ENCODE measurements at places on chromosomes 11 and 22.

GRCh38 chr22:32722441-32722840 is 79.1 kb upstream of the TIMP3 start:
- DNase-seq: no peak

DNA sequence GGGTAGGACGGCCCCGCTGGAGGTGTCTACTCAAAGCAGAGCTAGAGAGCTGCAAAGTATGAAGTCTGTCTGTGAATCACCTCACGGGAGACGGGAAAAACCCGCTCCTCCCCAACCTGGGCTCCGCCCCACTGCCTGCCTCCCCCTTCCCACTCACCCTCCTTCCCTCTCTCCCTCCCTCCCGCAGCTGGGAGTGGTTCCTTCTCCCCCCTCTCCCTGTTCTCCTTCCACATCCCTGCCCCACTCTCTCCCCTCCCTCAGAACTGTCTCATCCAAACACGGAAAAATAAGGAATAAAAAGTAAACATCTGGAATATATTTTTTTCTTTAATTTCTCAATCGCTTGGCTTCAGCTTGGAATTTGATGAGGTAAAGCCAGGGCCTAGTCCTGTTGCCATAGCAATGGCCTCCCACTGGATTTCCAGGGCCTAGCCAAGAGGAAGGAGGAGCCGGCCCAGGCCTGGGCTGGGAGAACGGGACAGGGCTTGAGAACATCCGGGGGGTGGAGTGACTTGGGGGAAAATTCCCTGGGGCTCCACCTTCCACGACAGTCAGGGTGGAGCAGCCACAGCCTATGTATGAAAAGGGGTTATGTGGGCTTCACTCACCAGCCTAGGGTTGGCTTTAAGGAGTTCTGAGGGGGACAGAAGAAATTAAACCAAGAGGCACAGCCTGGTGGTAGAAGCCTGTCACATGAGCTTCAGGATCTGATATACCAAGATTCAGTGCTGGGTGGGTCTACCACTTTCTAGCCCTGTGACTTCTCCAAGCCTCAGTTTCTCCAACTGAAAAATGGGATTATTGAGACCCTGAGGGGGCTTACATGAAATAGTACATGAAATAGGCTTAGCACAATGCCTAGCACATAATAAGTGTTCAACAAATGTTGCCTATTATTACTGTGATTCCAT is 2.2 kb downstream of the TNKS1BP1 start:
- DNase-seq: peak; percentile 96

DNA sequence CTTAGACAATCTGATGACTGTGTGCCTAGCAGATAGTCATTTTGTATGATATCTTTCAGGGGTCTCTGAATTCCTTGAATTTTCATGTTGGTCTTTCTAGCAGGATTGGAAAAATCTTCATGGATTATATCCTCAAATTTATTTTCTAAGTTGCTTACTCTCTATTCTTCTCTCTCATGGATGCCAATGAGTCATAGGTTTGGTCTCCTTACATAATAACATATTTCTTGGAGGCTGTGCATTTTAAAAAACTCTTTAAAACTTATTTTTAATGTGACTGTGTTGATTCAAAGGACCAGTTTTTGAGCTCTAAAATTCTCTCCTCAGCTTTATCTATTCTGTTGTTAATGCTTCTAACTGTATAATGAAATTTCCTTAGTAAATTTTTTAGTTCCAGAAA is 198.7 kb downstream of the AASDHPPT start:
- DNase-seq: peak; percentile 44

DNA sequence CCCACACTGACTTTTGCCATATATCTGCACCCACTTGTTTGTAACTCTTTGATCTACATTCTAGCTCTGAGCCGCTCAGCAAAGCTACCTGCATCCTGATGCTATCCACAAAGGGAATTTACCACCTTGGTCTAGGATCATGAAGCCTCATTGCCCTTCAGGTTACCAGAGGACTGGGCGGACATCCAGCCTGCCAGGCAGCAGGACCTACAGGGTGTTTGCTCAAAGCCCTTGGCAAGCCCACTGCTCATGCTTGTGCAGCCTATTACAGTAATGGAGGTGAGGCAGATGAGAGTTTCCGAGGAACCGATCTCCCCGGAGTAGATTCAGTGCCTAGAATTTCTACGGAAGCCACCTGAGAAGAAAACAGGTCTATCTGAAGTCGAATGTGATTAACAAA is 417.2 kb downstream of the OPCML start:
- DNase-seq: no peak

GRCh38 chr22:48851933-48852549 is 975.6 kb downstream of the BRD1 start:
- no peak for DNase-seq

DNA sequence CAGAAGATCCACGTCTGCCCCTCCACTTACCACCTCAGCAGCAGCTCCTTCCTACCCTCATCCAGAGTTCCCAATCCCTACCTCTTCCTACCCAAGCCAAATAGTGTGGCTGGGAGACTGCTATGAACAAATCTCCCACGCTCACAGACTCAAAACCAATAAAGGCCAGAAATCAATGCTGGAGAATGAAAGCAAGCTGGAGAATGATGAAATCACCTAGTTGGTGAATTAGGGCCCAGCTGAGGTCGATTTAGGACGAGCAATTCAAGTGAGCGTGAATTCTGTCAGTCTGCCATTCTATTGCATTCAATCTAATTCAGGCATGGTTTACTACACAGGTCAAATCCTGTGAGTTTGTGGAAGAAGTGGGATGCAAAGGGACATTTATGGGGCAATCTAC is 22.5 kb downstream of the COMMD9 start:
- no peak for DNase-seq

DNA sequence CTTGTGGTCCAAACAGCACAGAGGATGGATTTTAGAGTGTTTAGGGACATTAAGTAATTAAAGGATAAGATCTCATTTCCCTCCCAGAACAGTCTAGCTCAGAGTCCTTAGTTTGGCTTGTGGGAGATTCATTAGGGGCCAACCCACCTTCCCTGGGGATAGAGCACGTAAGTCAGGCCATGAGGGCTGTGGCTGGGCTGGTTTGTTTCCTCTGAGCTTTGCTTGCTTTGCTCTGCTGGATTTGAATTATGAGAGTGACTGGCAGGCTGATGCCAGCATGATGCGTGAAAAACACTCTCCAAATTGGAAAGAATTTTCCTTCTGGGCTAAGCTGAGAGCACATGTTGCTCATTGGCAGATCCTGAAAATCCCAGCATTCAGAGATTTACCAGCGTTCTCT is 84.7 kb upstream of the HEPHL1 start:
- no peak for DNase-seq

DNA sequence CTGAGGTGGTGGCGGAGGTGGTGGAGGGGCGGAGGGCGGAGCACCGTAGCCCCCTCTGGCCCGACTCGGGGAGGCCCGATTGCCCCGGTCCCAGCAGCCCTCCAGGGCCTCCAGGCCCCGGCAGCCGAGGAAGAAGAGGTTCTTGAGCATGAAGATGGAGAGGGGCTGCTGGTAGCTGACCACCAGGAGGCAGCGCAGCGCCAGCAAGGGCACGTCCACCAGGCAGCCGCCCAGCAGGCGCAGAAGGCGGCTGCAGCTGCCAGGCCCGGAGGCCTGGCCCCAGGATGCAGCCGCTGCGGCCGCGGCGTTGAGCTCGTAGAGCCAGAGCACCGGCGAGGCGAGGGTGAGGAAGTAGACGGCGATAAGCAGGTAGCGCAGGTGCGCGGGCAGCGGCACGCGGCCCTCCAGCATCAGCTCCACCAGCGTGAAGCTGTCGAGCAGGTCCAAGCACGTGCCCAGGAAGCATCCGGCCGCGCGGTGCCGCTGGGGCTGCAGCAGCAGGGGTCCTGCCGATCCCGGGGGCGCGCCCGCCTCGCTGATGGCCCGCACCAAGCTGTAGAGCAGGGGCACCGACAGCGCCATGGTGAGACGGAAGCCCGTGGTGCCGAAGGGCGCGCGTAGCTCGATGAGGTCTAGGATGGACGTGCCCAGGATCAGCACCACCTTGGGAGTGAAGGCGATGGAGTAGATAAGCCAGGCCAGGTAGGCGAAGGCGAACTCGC is 1.5 kb downstream of the TMEM121B start:
- peak; percentile 34 for DNase-seq

DNA sequence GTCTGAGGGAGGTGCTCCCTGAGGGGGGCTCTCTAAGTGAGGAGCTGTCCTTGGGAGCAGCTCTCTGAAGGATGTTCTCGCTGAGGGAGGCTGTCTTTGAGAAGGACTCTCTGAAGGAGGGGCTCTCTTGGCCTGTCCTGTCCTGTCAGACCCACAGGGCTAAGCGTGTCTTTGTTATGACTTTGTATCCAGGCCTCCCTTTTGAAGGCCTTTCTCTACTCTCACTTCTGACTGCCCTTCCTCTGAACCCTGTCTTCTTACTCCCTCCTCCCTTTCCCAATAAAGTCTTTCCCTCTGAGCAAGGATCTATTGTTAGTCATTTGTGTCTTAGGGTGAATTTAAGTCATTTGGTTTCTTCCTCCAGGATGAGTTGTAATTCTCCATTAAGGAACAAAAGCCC is 330.1 kb upstream of the PLET1 start:
- DNase-seq: peak; percentile 36

GRCh38 chr11:75055511-75055910 is 41.2 kb downstream of the OR2AT4 start:
- DNase-seq: peak; percentile 52

GRCh38 chr22:24894220-24894975 is 52.1 kb downstream of the LHFPL7 start:
- peak; percentile 99 for DNase-seq

DNA sequence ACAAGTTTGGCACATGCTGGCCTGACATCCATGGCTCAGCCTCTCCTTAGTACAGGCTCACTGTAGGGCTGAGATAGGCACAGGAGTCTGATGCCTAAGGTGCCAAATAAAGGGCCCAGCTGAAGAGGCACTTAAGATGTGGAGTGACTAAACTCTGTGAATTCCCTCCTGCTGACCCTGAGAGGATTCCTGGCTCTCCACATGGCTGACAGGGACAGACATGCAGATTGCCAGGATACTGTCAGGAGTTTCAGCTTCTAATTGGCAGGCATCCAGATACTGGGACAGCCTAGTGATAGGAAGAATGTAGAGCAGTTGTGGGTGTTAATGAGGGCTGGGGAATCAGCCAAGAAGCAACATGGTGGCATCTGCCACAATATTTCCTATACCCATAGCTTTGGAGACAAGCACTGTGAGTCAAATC is 558.7 kb downstream of the INSC start:
- DNase-seq: no peak

DNA sequence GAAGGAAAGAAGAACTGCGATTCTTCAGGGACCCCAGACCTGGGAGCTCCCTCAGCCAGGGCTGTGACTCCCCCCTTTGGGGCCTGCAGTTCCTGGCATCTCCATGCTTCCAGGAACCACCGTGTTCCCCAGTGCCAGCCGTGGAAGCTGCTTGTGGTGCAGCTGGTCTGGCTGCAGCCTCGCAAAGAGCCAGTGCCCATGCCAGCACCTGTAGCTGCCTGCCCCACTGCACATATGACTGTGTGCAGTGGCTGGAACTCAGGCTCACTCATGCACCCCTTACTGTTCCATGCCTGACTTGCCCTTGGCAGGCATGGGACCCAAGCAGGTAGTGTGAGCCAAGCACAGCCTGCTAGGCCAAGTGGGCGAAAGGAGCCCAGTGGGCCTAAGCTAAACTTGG is 401.3 kb downstream of the LRRC4C start:
- no peak for DNase-seq

DNA sequence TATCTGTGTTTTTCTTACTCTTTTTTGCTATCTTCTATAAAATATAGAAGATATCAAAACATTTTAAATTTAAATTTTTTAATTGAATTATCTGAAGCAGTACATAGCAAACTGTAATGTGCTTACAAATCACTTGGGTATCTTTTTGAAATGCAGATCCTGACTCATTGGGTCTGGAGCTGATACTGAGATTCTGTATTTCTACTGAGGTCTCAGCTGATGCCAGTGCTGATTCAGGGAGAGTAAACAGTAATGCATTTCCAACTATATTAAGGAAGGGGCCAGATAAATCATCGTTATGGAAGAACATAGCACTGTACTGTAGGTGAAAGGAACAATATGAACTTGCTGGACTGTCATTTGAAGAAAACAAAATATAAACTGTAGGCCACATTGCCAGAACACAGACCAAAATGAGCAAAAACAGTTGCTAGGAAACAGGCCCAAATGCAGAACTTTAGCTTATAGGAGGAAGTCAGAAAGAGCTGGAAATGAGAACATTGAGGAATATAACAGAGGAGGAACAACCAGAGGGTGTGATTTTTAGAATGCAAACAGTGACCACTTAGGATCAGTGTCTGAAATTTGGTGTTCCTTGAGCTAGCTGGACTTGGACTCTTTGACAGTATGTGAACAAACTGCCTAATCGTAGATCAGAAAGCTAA is 3.3 kb downstream of the ARL14EP start:
- DNase-seq: peak; percentile 68

DNA sequence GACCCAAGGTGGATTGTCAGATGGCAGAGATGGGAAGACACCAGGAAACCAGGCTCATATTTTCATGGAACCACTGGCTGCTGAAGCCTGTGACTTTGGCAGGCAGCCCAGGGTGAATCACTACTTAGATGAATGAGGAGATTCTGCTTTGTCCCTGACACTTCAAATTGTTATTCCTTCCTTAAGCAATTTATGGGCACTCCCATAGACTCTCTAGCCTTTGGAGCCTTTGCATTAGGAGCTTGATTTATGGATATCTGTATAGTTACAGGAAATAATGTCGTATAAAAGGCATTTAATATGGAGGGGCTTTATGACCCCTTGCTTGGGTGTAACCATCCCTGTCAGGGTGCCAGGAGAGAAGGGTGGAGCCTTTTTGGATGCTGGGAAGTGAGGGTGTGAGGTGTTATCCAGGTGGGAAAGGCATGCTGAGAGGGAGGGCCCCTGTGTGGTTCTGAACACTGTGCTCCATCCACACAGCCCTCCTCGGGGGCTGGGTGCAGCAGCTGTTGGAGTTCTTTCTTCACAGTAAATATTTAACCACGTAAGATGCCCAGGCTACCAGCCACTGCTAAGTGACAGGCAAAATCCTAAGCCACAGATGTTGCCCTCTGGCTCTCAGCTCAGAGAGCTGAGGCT is 35.3 kb downstream of the IL18 start:
- DNase-seq: peak; percentile 87

- DNase-seq: peak; percentile 72
Observed at GRCh38 chr11:15101072-15101709, 13.5 kb upstream of the INSC start.

- peak; percentile 68 for DNase-seq
Observed at GRCh38 chr11:86952221-86952875, 2.8 kb downstream of the FZD4 start.

DNA sequence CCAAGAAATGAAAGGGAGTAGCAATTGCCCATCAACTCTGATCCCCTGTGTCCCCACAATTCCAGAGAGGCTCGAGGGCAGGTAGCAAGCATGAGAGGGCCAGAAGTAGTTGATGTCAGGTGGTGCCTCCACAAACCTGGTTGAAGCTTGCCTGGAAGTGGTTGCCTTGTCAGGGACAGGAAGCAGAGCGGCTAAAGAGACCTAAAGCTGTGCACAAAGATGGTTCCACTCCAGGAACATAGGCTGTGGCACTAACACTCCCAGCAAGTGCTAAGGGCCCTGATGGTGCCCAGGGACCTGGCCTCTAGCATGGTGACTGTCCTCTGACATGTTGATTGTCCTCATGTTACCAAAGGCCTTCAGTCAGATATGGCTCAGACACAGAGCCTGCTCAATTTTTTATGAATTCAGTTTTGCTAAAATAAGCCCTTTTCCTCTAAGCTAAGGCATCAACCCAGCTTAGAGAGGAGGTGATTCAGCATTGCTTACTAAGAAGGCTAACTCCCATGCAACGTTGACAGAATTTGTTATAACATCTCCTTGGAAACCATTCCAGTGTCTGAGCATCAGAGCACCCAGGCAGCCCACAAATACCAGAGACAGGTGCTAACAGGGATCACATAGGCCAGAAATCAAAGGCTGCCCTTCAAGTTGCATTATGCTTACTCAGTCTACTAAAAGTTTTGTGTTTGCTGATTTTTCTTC is 196.3 kb upstream of the ARHGAP20 start:
- peak; percentile 99 for DNase-seq

GRCh38 chr11:95182397-95182796 is 48.6 kb downstream of the SESN3 start:
- no peak for DNase-seq
